Activated naive CD4-positive, alpha-beta T cell (primary cell): ENCODE measurements at places on chromosomes 11 and 22.

GRCh38 chr11:70916351-70916750 lies 336.0 kb downstream of the SHANK2 start:
- no peak for DNase-seq

DNA sequence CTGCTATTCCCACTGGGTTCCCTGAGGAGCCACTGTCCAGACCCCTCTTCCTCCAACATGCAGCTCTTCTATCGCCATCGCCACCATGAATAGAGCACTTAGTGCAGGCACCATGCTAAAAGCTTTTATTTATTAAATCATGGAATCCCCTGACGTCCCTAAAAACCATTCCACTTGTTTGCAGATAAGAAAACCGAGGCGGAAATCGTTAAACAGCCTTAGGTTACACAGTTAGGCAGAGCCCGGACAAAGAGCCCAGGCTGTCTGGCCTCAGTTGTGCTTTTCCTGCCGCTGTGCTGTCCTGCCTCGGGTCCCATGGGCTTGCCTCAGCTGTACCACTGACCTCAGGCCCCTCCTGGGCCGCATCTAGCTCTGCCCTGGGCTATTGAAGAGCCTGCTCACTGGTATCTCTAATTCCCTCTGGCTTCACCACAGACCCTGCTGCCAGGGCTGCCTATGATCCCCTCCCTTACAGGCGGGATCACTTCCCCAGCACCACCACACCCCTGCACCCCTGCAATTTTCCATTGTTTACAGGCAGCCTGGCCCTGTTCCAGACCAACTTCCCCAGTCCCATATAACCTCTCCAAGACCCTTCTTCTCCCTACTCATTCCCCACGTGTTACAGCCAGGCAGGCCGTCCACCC lies 13.0 kb upstream of the TUB start:
- DNase-seq, result no peak

DNA sequence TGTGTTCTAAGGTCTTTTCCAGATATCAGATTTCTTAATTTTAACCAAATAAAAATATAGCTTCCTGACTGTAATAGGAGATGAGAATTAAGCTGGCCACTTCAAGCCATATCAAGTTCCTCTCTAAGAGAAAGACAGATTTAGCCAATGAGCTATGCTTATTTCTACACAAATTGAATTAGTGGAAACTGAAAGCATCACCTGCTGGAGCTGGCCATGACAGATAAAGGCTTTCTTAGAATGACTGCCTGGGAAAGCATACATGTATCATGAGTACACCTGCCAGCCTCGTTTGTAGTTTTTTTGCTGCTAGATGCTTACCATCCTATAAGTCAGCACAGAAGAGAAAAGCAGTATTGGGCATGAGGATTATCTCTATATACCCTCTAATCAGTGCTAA lies 53.5 kb upstream of the DBX1 start:
- no peak for DNase-seq

- no peak for DNase-seq
Observed at GRCh38 chr11:79670882-79671281, 230.1 kb upstream of the TENM4 start.

DNA sequence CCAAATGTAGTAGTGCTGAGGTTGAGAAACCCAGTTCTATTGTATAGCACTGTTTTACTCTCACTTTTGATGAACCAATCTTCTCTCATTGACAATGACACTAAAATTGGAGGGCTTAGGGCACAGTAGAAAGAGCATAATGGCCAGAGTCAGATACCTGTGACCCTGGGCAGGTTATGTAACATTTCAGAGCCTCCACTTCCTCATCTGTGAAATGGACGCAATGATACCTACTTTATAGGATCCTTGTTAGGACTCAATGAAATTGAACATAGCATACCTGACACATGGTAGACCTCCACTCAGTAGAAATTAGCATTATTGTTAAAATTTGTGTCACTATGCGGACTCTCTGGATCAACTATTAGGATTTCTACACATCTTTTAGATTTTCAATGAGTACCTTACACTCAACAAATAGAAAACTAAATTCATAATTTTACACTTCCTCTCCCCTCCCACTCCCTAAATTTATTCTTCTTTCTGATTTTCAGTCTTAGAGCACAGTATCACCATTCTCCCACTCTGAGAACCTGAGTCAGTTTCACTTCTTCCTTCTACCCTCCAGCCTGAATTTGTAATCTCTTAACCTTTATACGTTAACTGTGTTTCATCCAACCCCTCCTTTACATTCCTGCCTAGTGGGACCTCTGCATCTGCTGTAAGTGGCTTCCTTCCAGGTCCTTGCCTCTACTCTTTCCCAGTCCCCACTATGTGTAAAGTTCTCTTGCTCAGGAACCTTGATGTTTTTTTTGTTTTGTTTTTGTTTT lies 78.3 kb downstream of the MICAL2 start:
- no peak for DNase-seq

- DNase-seq, result no peak
Observed at GRCh38 chr22:35888181-35888870, 140.3 kb downstream of the RBFOX2 start.

GRCh38 chr11:131767421-131767820 lies 397.0 kb downstream of the NTM start:
- no peak for DNase-seq

- DNase-seq, result no peak
Observed at GRCh38 chr22:36922105-36922608, 8.7 kb downstream of the CSF2RB start.

DNA sequence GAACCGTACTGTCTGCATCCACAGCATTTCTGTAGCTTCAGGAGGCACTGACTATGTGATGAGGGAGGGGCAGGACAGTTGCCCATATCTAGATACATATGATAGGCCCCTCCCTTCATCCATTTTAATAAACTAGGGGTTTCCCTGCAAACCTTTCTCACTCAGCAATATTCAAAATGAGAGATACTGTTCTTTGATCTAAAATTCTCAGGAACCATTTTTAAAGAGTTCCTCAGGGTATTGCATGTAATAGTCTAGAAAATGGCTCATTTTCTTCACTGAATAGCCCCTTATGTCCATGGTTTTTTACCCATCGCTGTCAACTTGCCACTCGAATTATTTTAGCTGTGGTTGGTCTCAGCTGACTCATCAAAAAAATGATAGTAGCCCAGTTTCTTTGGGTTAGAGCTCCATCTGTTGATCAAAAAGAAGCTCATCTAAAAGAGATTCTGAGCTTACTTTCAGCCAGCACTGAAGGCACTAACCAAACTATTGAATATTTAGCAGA lies 37.0 kb upstream of the DNAJB7 start:
- no peak for DNase-seq
